Left renal cortex interstitium (tissue), 4 donors: ENCODE measurements at places on chromosomes 12 and 14. TPM values are rescaled to one million over a fixed set of nuclear protein-coding genes. Genes with fewer than 3 reads are reported as not detected.

The ADAMTS20 gene
- 0.64 TPM for polyA plus RNA-seq

The DUSP16 gene
- 23.8 TPM for polyA plus RNA-seq

The OR4K17 gene
- 0.03 TPM for polyA plus RNA-seq

The OR6C1 gene
- not detected for polyA plus RNA-seq

The FITM1 gene
- 2.2 TPM for polyA plus RNA-seq

The CMA1 gene
- 0.29 TPM for polyA plus RNA-seq

The GPRC5A gene
- polyA plus RNA-seq = 8.4 TPM

The TMEM30B gene
- 15.1 TPM for polyA plus RNA-seq

The AKAP5 gene
- 6.1 TPM for polyA plus RNA-seq

The NPAS3 gene
- polyA plus RNA-seq = 8.4 TPM

The INSM2 gene
- polyA plus RNA-seq = not detected

The KCNMB4 gene
- 30.2 TPM for polyA plus RNA-seq

The KERA gene
- polyA plus RNA-seq = not detected

The MYBPC1 gene
- polyA plus RNA-seq = 0.33 TPM
